ENCODE measurements at places on chromosomes 11 and 22.

GRCh38 chr11:1445741-1446445, 40.7 kb downstream of the MOB2 start:
- no peak for DNase-seq

GRCh38 chr11:78846269-78846668, 271.6 kb upstream of the NARS2 start:
- DNase-seq, result no peak

DNA sequence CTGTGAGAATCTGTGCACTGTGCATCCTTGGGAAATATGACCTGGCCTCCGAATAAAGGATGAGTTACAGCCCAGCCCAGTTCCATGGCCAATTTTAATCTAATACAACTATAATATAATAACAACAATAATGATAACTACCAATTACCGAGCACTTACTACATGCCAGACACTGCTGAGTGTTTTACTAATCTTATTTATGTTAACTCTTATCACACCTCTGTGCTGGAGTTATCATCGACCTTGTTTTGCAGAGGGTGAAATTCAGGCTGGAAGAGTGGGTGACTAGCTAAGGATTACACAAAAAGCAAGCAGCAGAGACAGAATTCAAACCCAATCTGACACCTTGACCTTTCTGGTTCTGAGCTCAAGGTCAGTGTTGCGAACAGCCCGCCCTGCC, 83.9 kb downstream of the GALNT18 start:
- DNase-seq, result no peak

DNA sequence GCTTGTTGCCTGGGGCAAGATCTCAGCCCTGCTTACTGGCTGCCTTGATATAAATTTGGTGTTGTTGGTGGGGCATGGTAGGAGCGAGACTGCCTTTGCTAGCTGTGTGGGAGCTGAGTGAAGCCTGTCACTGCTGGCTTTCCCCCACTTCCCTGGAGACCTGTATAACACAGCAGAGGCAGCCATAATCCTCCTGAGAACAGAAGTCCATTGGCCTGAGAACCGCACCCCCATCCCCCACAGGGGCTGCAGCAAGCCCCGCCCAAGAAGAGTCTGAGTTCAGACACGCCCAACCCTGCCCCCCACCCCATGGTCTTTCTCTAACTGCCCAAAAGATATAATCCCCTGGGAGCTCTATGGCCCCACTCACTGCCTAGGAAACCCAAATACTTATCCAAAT, 39.2 kb upstream of the ARHGAP42 start:
- no peak for DNase-seq

GRCh38 chr11:19660076-19660475, 52.6 kb upstream of the NAV2 start:
- DNase-seq, result no peak

DNA sequence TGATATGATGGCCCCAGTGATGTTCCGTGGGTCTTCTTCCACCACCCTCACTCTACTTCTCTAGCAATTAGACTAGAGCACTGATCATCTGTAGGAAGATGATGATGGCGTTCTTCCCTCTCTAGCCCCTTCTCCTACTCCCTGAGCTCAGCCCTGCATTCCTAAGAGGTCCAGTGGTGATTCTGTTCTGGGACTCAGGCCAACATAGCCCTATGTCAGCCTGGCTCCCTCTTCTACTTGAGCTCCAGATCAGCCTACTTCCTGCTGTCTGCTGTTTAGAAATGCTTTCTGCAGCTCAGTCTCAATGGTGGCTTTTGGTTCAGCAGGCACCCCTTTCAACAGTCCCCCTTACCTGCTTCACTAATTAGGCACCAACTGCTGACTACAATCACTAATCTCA, 86.1 kb upstream of the ZBED5 start:
- no peak for DNase-seq

- no peak for DNase-seq
Observed at GRCh38 chr11:123653483-123653826, 969 bp downstream of the SCN3B start.

DNA sequence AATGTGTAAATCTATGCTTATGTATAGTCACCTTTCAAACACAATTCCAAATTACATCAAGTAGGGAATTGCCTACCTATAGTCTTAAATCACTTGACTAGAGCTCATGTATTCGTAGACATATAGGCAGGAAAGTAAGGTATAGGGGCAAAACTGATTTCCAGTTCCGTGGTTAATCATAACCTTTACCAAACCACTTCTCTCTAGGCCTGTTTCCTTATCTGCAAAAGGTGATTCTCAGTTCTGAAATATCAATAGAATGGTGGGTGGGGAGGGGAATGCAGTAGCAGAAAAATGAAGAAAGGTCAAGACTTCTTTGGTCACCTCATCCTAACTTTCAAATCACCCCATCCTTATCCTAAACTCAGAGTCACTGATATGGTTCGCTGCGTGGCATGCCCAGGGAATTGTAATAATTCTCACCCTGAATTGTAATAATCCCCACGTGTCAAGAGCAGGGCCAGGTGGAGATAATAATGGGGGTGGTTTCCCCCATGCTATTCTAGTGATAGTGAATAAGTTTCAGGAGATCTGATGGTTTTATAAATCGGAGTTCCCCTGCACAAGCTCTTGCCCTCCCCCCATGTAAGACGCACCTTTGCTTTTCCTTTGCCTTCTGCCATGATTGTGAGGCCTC, 1.9 kb upstream of the ANO5 start:
- DNase-seq, result no peak

GRCh38 chr11:59669611-59670009, 773 bp upstream of the PATL1 start:
- no peak for DNase-seq

GRCh38 chr11:70057080-70057479, 21.0 kb upstream of the ANO1 start:
- DNase-seq, result no peak

- DNase-seq, result no peak
Observed at GRCh38 chr11:22389526-22390282, 51.5 kb downstream of the SLC17A6 start.
